ENCODE measurements at places on chromosomes 5 and 9. TPM values are rescaled to one million over a fixed set of nuclear protein-coding genes. Genes with fewer than 3 reads are reported as not detected.

GRCh38 chr9:123450098-123450770 is 94.2 kb downstream of the CRB2 start:
- DNase-seq: no peak

- DNase-seq: no peak
Observed at GRCh38 chr5:63596254-63596653, 366.0 kb downstream of the HTR1A start.

DNA sequence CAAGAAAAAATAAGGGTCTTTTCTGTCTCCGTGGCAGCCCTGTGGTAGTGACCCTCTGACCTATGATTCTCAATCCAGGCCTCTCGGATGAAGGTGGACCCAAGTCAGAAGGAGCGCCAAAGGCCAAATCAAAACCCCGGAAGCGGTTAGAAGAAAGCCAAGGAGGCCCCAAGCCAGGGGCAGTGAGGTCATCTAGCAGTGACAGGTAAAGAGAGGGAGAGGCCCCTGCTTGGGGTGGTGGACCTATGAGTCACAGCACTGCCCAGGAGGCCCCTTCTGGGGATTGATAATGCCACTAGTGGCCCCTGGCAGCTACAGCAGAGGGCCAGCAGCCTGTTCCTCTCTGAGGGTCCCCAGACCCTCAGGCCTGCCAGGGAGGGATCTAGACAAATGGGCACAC is 6.4 kb upstream of the SLC2A8 start:
- no peak for DNase-seq

- DNase-seq: no peak
Observed at GRCh38 chr9:70552561-70552960, 138.1 kb upstream of the KLF9 start.

DNA sequence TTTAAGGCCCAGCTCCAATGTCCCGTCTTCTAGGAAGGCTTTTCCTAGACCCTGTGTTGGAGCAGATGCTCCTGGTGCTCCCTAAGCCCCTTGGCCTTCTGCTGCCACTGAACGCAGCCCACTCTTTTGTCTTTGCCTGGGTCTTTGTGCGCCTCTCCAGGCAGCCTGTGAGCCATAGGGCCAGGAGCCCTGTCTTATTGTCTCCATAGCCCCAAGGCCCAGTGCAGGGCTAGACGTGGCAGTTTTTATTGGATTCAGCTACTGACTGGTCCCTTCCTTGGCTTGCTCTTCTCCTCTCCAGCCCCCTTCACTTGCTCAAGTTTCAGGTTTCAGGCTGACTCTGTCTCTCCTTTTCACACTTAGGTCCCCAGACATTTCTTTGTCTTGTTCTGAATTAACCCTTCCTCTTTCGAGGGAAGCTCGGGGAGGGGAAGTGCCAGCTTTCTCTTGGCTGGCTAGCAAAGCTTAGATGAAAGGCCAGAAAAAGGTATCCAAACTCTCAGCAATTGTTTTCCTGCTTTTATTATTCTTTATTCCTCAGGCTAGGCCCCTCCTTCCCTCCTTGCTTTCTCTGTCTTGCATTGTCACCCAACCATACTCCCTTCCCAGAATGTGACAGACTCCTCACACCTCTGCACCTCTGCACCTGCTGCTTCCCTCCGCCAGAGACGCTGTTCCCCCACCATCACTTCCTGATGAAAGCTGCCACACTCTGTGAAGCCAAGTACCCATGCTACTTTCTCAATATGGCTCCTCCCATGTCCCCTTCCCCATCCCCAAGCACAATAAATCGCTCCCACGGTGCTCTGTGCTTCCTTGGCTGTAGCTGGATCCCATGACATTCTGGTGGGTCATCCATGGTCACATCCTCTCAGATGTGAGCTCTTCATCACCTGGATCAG is 101.6 kb upstream of the CPEB4 start:
- DNase-seq: no peak

DNA sequence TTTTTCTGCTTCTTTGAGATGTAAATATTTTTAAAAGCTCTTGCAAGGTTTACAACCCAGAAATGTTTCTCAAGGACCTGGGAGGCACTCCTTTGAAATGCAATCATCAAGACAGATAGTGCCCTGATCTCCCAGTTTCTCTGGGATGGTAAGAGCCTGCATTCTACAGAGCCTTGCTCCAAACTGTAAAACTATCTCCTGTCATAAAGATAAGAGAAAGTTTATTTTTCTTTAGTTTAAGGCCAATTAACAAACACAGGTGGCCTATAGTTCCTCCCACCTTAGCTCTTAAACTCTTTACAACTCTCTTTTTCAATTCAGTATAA is 1231.1 kb upstream of the NUDT12 start:
- DNase-seq: no peak

DNA sequence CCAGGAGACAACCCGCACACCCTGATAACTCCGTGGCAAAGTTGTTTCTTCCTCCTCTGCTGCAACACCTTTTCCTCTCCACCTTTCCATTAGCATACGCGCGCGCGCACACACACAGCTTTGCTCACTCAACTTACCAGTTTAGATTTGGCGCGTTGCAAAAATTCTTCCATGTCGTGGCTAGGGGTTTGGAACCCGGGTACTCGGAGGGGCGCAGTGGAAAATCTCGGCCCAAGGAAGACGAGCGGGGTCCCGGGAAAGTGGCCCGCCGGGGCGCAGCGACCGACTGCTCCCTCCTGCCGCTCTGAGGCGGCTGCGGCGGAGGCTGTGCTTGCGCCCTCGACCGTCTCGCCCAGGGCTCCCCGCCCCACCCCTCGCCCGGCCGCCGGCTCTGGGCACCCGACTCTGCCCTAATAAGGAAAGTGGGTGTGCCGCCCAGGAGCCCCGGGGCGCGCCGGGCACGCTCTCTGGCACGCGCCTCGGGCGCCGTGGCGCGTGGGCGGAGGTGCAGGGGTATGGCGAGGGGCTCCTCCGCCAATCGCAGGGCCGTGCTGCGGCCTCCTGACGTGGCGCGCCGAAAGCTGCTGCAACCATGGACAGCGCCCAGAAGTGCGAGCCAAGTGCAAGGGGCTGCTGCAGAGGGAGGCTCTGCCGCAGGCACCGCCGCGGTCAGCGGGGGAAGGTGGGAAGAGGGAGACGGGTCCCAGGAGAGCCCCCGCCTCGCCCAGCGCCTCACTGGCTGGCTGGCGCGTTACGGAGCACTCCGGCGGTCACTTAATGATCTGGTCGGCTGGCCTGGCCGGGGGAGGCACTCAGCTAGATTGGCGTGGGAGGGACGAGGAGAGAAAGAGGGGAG is at the start of gene PRUNE2:
PRUNE2 (minus strand) TSS at position 324 of the 856 bp plus-strand sequence; CDS start at position 173, 151 bp downstream.
- DNase-seq: no peak

GRCh38 chr9:124222109-124222508 is 35.6 kb upstream of the NEK6 start:
- DNase-seq: no peak

GRCh38 chr9:126533926-126534310 is 79.8 kb upstream of the LMX1B start:
- DNase-seq: no peak

- no peak for DNase-seq
Observed at GRCh38 chr9:121870271-121870670, 218.8 kb downstream of the DAB2IP start.

DNA sequence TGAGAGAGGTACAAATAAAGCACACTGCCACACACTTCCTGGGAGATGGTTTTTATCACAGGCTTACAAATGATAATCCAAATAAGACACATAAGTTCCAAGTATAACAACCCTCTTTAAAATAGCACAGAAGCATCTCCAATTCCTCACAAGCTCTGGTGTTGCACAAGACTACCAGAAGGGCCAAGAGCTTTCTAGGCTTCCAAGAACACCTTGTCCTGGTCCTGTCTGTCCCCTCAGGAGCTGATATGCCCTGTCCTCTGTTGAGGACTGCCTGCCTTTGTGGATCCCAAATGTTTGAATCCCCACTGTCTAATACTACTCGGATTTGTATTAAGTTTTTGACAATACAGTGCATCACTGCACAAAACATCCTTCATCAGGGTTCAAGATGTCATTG is 110.1 kb downstream of the SPOCK1 start:
- DNase-seq: no peak

DNA sequence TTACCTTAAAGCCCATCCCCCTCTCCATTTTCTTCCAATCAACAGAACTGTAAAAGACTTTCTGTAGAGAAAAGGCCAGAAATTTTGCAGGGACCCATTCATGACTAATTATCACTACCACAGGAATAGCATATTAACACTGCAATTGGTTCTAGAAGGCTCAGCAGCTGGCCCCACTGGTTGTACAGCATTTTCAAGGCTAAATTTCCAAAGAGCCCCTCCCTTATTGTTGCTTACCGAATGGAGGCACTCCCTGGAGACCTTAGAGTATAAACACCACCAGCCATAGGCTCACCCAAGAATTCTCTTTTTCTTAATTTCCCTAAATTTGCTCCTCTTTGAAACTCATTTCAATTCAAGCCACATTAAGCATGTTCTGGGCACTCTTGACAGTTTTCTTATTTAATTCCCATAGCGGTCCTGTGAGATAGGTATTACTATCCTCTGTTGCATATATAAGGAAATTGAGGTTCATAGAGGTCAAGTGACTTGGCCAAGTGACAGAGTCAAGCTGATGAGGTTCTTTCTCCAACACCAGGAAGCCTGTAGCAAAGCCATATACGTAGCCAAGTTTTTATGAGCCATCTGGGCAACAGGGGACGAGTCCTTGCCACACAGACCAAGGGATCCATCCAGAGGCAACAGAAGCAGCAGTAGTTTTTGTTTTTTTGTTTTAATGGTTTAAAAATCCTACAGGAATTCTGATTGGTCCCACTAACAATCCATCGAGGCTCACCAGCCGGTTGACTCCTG is 83.9 kb upstream of the NR5A1 start:
- DNase-seq: no peak

DNA sequence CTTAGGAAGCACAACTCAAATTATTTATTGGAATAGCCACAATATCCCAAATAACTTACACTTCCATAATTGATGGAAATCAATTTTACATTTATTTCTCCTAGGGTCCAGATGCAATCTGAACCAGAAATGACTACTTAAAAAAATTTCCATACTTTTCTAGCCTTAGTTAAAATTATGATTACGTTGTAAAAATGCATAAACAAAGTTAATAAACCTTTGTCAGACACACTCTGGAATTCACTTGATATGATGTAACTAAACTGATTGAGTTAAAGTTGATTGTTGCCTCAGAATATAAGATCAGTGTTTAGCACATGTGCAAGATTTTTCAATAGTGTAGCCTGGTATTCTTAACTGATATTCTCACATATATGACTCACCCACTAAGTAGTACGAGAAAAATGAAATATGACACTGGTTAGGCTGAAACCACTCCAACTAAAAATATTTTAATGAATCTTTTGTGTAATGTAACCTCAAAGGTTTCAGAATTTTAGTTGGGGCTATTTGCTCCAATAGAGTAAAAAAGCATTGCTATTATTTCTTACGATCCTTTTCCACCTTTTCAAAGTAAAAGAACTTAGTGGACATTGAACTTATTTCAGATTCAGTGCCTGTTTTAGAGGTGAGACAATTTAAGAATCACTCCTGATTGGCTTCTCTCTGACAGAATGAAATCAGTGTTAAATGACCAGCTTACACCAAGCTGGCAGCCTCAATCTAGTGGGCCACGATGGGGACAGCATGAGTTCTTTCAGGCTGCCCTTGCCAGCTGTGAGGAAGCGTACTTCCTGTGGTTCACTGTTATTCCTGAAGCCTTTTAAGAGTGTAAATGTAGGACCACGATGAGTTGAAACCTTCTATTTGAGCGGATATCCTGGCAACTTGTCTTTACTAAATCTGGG is 277.2 kb upstream of the CDH9 start:
- no peak for DNase-seq

- DNase-seq: no peak
Observed at GRCh38 chr5:79050498-79050897, 19.0 kb downstream of the DMGDH start.

DNA sequence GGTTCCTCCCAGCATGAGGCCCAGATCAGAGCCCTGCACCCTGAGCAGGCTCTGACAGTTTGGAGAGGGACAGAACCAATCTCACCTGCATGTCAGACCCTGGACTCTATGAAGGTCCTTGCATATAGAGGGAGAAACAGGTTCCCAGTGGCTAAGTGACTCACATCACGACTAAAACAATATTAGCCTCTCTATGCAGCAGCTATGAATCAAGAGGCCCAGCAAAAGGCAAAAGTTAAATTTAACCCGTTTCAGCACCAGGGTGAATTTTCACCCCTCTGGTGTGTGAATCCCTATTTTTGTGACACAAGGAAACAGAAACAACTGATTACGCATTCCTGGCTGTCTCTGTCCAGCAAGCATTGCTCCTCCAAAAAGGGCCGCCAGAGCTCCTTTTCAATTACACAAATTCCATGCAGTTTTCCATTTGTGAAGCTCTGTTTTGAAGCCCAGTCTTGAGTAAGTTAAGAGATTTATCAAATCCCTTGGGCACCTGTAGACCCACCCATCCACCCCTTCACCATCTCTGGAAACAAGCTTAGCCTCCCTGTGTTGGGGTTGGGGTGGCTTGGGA is 136.6 kb downstream of the GABBR2 start:
- DNase-seq: no peak

DNA sequence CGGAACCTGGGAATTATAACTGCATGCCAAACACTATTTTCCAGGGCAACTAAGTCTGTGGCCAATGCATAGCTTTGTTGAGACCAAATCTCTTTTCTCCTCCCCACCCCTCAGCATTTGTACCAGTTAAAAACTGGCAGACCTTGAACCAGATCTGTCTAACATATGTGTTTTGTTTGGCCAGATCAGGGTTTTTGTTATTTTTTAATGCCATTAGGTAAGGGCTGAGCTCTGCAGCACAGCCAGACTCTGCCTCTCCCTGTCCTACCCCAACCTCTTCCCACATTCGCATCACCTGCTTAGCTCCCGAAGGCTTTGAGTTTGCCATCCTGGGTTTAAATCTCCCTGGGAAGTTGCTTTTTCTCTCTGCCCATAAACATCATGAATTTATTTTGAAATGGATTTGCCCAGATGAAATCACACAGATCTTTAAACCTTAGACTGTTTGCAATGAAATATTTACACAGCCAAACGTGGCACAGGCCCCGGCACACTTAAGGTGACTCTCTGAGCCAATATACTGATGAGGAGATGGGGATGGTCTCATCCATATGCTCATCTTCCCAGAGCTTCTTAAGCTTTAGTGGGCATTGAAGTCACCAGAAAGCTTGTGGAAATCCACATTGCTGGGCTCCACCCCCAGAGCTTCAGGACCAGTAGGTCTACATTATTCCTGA is 54.0 kb upstream of the ALDH1B1 start:
- no peak for DNase-seq

GRCh38 chr9:76562511-76562911 is 103.5 kb downstream of the GCNT1 start:
- no peak for DNase-seq

Gene MED27
- 39.7 TPM for polyA plus RNA-seq

Gene OR1L4
- not detected for polyA plus RNA-seq

Gene ADRB2
- 25.7 TPM for polyA plus RNA-seq

Gene PCDHGB2
- polyA plus RNA-seq: 0.09 TPM

Gene ANKRD18A
- 0.49 TPM for polyA plus RNA-seq

Gene ANKRD31
- polyA plus RNA-seq: 0.33 TPM
